ENCODE measurements at places on chromosomes 11 and 22. TPM values are rescaled to one million over a fixed set of nuclear protein-coding genes. Genes with fewer than 3 reads are reported as not detected.

Gene MS4A4A
- total RNA-seq = 2.0 TPM

Gene HORMAD2
- total RNA-seq = 0.41 TPM

Gene FAT3
- total RNA-seq = 151 TPM

Gene ANO5
- 22.0 TPM for total RNA-seq

Gene FUT4
- total RNA-seq = 7.3 TPM

Gene JRKL
- 13.5 TPM for total RNA-seq

Gene KCNQ1OT1
- total RNA-seq = 2.0 TPM

Gene PHLDA2
- not detected for total RNA-seq

DNA sequence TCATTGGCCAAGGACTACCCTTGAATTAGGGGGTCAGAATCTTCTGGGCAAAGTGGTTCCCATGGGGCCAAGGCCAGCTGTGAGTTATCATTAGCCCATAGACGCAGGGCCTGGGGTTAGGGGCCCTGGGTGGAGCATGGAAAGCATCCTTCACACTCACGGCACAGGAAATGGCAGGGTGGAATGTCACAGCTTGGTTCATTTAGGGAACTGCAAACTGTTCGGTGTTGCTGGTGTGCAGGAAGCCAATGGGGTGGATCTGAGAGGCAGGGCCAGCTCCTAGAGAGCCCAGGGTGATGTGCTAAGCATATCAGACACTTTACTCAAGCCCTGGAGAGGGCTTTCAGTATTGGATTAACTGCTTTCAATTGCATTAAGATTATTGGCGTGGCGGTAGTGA is 42.9 kb downstream of the TECTA start:
- no peak for DNase-seq

- DNase-seq = no peak
These were observed 100.2 kb upstream of the ANO1 start for GRCh38 chr11:69977951-69978350.

DNA sequence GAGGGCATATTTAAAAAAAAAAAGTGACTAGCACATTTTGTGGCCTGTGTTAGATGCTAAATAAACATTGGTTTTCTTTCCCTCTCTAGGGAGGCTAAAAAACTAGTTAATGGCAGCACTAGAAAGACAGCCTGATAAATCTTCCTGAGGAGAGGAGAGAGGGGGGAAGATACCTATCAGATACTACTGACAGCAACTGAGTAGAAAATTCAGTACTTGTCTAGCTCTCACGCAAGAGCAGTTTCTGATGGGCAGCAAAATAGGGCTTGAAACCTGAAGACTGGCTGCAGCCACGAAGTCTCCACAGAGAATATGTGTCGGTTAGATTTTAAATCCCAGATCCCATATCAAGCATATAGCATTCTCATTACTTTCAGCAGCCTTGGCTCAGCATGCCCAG is 388.2 kb downstream of the KCNA4 start:
- no peak for DNase-seq

- DNase-seq = no peak
These were observed 66.3 kb downstream of the ZC3H12C start for GRCh38 chr11:110159476-110159875.

DNA sequence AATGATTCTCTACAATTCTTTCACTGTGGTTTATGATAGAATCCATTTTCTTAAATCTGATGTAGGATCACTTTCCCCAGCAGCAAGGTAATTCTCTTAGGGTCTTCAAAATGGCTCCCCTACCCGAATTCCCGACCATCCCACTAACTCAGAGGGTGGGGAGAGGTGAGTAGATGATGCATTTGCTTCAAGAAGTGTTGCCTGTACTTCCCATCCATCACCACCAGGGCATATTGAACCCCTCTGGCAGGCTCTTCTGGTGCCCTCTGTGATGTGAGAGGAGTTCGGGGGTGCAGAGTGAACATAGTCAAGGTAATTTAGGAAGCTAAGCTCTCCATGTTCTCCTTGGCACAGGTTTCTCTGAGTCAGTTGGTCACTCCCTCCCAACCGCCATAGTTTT is 52.3 kb downstream of the ZNRF3 start:
- no peak for DNase-seq

GRCh38 chr11:126333142-126333541 is 22.3 kb upstream of the ST3GAL4 start:
- DNase-seq = no peak

- DNase-seq = no peak
These were observed 14.5 kb downstream of the MYEOV start for GRCh38 chr11:69308491-69308911.

DNA sequence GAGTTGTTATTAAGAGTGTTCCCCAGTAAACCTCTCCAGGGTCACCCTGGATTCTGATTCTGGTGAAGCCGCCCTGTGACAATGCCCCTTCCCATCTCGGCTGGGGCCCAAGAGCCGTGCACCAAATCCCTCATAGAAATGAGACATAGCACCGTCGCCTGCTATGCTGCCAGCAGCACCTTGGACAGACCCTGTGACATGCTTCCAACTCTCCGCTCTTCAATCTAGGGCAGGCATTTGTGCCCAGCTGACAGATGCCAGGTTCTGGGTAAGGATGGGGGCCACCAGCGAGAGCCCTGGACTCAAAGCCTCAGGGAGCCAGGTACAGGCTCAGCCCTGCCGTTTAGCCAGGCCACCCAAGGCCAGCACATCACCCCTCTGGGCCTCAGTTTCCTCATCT is 55.8 kb upstream of the TCF20 start:
- DNase-seq = no peak
